ENCODE measurements at places on chromosomes 1 and 21. TPM values are rescaled to one million over a fixed set of nuclear protein-coding genes. Genes with fewer than 3 reads are reported as not detected.

AKR7A3 gene
- polyA plus RNA-seq, result 0.20 TPM

ESPN gene
- polyA plus RNA-seq, result 2.5 TPM

APOBEC4 gene
- not detected for polyA plus RNA-seq

SAMD11 gene
- 0.16 TPM for polyA plus RNA-seq

IFNLR1 gene
- polyA plus RNA-seq, result 6.1 TPM

DIRAS3 gene
- 0.16 TPM for polyA plus RNA-seq

Data from foreskin keratinocyte (primary cell).